ENCODE measurements at places on chromosomes 16 and 17.

DNA sequence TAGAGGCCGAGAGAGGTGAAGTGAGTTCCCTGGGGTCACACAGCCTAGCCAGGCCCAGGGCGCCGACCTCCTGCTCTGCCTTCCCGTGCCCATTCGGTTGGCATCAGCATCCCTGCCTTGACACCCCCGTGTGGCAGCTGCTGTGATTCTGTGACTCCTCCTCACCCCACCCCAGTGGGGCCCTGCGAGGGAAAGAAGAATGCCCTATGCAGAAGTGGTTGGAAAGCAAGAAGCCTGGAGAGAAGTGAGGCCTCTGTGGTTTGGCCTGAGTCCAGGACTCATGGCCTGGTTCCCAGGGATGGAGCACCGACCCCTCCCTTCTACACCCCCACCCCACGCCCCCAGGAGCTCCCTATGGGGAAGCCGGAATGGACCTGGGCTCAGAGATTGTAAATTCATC lies 296.2 kb downstream of the SEC14L1 start:
- DNase-seq, result no peak

- DNase-seq, result no peak
These were observed 8.9 kb upstream of the ULK2 start for GRCh38 chr17:19876529-19877161.

- DNase-seq, result no peak
These were observed 26.8 kb upstream of the TMEM220 start for GRCh38 chr17:10756619-10757018.

DNA sequence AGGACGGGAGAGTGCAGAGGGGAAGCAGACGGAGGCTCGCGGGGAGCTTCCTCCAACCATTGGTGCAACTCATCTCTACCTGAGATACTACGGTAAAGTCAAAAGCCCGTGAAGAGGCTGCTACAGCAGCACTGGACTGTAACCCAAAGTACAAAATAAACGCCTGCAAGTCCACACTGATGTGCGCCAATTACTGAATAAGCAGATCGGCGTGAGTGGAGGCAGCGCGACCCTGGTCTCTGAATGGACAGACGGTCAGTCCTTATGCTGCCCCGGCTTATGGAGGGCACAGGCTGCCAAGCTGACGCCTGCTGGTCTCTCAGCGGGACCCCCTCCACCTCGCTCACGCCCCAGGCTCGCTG lies 58.5 kb downstream of the LMF1 start:
- no peak for DNase-seq

DNA sequence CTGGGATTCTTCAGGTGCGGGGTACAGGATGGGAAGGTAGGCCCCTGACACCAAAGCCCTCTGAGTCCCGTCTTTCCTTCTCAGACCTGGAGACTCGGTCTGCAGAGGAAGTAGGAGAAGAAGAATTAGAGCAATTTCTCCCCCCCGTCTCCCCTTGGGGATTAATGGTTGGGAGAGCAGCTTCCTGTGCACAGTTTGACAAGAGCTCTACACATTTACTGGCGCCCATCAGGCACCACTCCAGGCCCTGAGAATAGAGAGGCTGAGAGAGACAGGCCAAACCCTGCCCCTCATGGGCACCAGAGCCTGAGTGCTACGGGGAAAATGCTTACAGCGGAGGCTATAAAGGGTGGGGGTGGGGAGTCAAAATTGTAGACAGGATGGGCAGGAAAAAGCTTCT lies 3.5 kb upstream of the C16orf74 start:
- no peak for DNase-seq

DNA sequence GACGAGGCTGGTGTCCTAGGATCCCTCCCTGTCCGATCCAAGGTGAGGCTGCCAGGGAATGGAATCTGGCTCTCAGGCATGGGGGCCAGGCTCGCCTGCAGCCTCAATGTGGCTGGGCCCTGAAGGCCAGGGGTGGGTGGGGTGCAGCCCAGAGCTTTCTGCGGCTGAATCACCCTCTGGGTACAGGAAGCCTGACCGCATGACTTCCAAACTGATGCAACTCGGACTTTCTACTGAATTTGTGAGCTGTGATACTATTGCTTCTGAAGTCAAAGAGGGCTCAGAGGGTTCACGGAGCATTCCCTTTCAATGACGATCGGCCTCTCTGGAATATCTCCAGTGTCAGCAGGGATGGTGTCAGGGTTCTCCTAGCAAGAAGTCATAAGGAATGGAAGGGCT lies 123.7 kb downstream of the METRNL start:
- DNase-seq, result peak; percentile 73

GRCh38 chr17:50267074-50267841 lies 7.0 kb upstream of the TMEM92 start:
- DNase-seq, result no peak

- no peak for DNase-seq
These were observed 6.5 kb downstream of the DPEP2 start for GRCh38 chr16:67992661-67993206.

DNA sequence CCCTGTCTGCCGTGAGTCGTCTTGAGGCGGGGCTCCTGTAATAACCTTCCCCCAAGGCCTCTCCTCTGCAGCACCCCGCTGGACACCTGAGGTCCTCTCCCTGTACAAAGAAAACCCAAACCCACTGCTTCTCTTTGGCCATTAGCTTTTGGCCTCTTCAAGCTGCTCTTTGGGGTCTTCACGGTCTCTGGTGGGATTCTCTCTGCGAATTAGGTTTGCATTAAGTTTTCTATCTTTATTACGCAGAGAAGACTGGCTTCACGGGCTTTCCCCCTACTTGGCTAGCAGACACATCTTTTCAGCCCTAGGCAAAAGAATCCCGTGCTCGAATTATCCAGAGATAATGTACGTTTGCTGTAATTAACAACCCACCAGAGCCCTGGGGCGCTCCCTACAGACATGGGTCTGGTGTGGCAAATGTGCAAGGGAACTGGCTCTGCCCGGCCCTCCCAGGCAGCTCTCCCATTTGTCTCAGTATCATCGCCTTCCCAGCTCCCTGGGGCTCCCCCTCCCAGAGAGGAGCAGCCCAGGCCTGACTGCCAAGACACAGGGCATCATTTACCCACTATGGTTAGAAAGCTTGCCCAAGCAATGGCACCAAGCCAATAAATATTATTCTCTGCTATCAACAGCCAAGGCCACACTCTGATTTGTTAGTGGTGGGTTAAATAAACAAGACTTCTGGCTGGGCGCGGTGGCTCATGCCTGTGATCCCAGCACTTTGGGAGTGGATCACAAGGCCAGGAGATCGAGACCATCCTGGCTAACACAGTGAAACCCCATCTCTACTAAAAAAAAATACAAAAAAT lies 24.7 kb upstream of the KLHDC4 start:
- DNase-seq, result no peak

- no peak for DNase-seq
These were observed 13.4 kb downstream of the ITGAL start for GRCh38 chr16:30485818-30486436.

DNA sequence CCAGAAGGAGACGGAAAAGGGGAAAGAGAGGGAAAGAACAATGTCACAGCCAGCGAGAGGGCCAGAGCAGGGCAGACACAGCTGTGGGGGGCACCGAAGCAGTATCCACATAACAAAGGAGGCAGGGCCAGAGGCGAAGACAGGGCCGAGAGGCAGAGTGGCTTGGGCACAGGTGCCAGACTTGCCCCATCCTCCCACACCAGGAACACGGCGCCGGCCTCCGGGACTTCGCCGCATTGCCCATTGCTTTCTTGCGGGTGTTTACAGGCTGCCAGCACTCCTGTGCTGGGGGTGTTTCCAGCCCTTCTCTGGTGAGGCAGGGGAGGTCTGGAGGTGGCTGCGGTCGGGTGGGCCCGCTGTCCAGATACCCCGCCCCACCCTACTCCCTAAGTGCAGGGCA lies 78.0 kb downstream of the ENGASE start:
- no peak for DNase-seq

GRCh38 chr17:80984749-80985148 lies 6.9 kb upstream of the CHMP6 start:
- peak; percentile 99 for DNase-seq

DNA sequence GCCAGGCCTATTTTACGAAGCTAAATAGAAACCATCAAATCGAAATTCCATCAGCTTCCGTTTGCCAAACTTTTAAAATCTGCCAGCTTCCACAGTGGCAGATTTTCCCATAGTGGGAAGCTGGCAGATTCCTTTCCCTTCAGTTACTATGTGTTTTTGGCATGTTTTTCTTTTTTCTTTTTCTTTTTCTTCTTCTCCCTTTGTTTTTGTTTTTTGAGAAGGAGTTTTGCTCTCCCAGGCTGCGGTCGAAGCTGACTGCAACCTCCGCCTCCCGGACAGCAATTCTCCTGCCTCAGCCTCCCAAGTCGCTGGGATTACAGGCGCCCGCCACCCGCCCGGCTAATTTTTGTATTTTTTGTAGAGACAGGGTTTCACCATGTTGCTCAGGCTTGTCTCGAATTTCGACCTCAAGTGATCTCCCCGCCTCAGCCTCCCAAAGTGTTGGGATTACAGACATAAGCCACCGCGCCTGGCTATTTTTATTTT lies 684 bp upstream of the CWC25 start:
- no peak for DNase-seq

DNA sequence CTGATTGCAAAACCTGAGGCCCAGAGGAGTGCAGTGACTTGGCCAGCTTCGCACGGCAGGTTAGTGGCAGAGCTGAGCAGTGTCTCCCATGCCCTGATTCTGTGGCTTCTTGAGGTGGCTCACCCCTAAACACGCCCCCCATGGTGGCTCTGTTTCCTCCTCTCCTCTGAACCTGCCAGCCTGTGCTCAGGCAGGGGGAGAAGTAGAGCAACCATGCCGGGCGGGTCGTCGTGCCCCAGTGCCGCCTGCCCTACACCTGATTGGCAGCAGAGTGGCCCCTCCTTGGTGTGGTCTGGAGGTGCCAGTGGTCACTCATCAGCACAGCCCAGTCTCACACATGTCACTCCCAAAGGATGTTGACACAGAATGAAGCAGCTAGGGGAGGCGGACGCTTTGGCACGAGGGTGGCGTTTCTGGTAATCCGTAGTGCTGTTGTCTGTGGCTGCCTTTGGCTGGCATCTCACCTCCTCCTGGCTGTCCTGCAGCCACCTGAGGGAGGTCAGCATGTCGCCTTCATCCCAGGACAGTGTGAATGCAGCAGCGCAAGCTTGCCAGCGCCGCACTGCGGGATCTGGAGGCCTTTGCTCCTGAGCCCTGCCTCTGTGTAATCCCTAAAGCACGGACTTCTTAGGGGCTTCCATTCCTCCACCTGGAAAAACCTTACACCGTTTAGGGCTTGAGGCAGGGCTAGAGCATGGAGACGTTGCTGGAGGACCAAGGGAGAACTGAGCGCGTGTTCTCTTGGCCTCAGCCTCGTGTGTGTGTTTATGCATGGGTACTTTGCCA lies 294.7 kb downstream of the SEC14L1 start:
- DNase-seq, result no peak

- DNase-seq, result peak; percentile 92
These were observed at the start of gene ADGRG1 for GRCh38 chr16:57628008-57628781. Gene ADGRG1, plus strand, starts transcription at chr16:57628630. Its CDS starts 21,658 bp downstream, at chr16:57650288.

- no peak for DNase-seq
These were observed 140.2 kb upstream of the ADAMTS18 start for GRCh38 chr16:77574867-77575624.

DNA sequence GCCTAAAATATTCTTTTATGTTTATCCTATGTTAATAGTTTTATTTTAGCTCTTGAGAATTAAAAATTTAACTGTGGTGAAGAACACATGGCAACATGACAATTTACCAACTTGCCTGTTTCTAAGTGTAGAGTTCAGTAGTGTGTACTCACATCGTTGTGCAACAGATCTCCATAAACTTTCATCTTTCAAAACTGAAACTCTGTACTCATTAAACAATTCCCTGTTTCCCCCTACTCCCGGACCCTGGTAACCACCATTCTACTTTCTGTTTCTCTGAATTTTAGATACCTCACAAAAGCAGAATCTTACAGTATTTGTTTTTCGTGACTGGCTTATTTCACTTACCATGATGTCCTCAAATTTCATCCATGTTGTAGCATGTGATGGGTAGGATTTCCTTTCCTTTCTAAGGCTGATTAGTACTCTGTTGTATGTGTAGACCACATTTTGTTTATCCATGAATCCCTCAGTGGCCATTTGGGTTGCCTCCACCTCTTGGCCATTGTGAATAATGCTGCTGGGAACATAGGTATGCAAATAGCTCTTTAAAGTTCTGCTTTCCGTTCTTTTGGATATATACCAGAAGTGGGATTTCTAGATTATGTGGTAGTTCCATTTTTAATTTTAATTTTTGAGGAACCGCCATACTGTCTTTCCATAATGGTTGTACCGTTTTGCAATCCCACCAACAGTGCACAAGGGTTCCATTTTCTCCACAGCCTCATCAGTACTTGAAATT lies 17.4 kb downstream of the IST1 start:
- DNase-seq, result no peak

- no peak for DNase-seq
These were observed 20.1 kb downstream of the CNTNAP1 start for GRCh38 chr17:42702446-42702845.

DNA sequence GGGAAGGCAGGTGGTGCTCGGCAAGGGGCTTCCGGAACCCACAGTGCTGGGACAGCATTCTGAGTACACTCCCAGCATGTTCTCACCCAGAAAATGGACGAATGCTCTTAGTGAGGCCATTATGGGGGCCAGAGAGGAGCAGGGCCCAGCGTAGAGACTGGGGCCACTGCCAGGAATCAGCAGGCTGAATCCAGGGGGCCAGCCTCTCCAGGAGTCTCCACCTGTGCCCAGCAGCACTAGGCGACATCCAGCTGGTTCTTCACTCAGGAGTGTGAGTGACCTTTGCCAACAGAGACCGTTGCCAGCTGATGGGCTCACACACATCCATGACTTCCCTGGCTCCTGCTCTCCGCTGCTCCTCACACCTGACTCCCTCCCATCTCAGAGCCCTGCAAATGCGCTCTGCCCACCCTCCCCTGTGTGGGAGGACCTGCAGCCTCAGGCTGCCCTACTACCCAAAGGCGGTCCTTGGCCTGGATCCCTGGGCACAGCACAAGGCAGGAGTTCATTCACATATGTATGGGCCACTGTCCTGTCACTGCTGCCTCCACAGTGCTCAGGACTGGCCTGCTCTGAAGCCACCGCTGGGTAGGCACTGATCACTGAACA lies 5.1 kb downstream of the RHBDF1 start:
- no peak for DNase-seq

- no peak for DNase-seq
These were observed 20.5 kb downstream of the GRB7 start for GRCh38 chr17:39757931-39758873.

- no peak for DNase-seq
These were observed 4.8 kb downstream of the BTBD17 start for GRCh38 chr17:74356646-74357465.

- DNase-seq, result no peak
These were observed 17.3 kb downstream of the CDH13 start for GRCh38 chr16:82643936-82644630.

DNA sequence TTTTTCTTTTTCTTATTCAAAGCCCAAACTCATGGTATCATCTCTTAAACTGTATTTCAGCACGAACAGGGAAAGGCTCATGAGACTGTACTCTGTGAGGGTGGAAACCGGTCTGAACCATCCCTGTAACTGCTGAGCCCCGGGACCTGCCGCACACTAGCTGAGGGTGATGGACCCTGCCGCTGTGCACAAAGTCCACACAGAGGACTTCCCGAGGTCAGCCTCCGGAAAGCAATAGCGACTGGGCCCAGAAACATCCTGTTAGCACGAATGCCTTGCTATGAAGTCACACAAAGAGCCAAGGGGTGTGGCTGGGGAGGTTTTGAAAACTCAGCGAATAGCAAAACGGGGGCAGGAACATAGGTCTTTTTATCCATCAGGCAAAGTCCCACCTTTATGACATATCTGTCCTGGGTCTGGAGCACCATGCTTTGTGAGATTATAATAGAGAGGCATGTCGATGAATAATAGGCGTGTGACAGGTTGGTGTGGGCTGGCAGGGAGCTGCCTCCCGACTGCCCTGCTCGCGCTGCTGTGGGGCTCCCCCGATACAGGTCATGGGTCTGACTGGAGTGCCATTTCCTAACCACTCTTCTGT lies 33.4 kb downstream of the CDK5R1 start:
- DNase-seq, result no peak
